Vagina (tissue), 2 donors: ENCODE measurements at places on chromosomes 1 and 21.

GRCh38 chr1:89972024-89972423, 22.9 kb upstream of the ZNF326 start:
- no peak for DNase-seq

DNA sequence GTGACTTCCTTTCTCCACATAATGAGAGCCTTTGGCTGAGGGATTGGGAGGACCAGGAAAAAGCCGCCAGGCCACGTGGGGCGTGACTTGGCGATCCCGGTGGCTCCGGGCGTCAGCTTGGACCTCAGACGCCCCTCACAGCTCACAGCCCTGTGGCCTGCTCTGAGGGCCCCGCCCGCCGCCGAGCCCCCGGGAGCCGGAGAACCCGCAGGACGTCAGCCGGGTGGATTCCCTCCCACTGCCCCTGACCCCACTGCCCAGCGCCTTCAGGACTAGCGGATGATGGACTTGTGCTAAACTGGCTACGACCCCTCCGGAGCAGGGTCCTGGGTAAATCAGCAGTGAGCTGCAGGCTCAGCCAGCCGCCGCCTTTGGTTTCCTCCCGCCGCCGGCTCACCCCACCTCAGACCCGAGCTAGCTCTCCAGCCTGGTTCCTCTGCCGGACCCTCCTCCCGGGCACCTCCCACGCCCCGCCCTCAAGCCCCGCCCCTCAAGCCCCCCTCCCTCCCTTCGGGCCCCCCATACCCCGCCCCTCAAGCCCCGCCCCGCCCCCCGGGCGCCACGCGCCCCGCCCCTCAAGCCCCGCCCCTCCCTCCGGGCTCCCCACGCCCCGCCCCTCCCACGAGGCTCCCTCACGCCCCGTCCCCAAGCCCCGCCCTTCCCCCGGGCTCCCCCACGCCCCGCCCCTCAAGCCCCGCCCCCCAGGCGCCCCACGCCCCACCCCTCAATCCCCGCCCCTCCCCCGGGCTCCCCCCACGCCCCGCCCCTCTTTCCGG, 10.0 kb upstream of the FAAP20 start:
- no peak for DNase-seq

- no peak for DNase-seq
Observed at GRCh38 chr1:63967901-63968300, 194.1 kb downstream of the ROR1 start.

GRCh38 chr1:225746361-225747179, 31.1 kb upstream of the SRP9 start:
- DNase-seq: no peak

DNA sequence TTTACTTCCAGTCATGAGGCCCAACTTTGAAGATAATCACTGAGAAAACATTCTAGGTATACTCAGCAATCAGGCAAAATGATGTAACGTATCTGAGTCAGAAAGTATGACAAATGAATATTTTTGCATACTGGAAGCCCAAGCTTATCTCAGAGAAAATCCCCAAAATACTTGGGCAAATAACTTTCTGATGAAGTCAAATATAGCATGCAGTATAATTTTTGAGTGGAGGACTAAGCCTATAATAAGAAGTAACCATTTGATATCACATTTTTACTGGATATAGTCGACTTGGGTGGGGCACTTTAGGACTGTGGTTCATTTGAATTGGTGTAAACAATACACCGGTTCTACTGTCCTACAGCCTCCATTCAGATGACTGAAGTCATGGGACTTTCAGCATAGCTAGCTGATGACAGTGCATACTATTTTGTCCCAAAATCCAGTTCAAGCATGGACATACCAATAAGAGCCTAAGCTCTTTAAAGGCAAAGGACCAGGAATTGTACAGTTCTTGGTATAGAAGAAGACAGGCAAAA, 2.3 kb upstream of the GADD45A start:
- no peak for DNase-seq

- no peak for DNase-seq
Observed at GRCh38 chr1:44036409-44037139, 5.3 kb upstream of the SLC6A9 start.
